ENCODE measurements at places on chromosomes 7 and 10.

GRCh38 chr7:151412318-151412717 is 2.5 kb upstream of the WDR86 start:
- DNase-seq, result no peak

- no peak for DNase-seq
Measured at GRCh38 chr10:82683945-82684344, 809.0 kb downstream of the NRG3 start.

GRCh38 chr7:158238616-158239289 is 348.9 kb downstream of the PTPRN2 start:
- DNase-seq, result no peak

GRCh38 chr7:55486991-55487390 is 85.3 kb downstream of the VOPP1 start:
- no peak for DNase-seq

DNA sequence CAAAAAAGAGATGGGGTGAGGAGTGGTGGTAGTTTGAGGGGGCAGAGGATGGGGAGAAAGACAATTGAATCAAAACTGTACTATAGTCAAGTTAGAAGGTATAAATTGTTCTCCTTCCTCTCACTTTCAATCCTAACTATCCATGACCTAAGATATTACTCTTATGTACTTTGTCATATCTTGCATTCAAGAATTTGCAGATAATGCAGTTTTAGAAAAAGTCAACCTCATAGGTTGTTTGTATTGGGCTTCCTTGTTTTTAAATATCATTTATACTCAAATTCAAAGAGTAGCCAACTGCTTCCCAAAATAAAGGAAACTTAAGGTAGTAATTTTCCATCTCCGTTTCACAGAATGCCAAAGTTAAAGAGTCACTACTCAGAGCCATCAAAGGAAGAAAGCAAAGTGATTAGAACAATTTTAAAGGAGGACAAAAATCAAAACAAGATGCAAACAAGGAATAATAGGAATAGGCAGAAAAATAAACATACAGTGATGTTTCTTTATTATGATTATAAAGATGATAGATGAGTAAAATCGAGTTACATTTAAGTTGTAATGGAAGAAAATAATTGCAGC is 32.7 kb downstream of the MET start:
- no peak for DNase-seq

GRCh38 chr7:14988941-14989340 is 86.4 kb upstream of the DGKB start:
- DNase-seq, result no peak

GRCh38 chr7:82345886-82346285 is 97.7 kb downstream of the CACNA2D1 start:
- no peak for DNase-seq

- peak; percentile 8 for DNase-seq
Measured at GRCh38 chr10:42519761-42520460, 118.5 kb downstream of the ZNF33B start.

- DNase-seq, result no peak
Measured at GRCh38 chr7:141271451-141271850, 197.6 kb downstream of the TMEM178B start.

DNA sequence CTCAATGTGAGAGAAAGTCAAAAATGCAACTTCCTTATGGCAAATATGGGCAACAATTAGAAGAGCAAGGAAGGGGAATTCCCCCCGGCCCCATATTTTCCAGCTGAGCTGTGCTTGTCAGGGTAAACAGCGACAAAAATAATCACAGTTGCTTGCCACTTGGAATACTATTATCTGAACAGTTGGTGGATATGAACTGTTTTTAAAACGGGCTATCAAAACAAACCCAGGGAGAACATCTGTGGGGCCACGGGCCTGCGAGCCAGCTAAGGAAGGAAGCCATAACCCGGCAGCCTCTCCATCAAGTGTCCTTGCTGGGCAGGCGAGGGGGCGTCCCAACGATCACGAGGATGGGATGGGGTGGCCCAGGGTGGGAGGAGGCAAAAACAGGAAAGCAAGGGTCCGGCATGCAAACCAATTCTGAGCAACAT is 228.4 kb downstream of the ARHGAP12 start:
- peak; percentile 58 for DNase-seq

DNA sequence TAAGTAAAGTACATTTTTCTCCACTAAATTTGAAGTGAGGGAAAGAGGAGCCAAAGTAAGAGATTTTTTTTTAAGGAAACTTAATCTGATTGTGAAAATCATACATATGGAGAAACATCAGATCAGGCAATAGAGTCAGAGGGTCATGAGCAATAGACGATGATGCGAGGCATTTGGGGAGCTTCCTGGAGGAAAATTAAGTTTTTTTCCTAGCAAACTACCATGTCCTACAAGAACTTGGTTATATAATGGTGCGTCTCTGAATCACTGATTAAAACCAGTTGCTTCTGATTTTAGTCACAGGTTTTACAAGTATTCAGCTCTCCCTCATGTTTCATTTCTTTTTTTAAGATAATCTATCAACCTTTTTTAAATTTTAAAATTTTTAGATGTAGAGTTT is 52.1 kb upstream of the MTURN start:
- no peak for DNase-seq

DNA sequence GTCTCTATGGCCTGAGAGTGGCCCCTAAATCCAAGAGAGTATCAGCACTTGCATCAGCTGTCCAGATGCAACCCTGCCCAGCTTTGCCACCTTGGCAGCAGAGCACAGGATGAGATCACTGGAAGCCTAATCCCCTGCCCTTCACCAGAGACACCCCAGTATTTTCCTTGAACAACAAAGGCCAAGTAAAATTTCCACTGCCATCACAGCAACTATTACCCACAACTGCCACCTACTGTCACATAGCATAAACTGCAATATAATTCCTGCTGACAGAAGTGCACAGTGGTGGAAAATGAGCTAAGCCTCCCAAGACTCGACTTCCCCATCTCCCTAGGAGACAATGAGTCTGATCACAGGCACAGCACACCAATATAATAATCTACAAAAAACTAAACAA is 462.8 kb upstream of the ZWINT start:
- DNase-seq, result no peak
